ENCODE measurements at places on chromosomes 12 and 14.

DNA sequence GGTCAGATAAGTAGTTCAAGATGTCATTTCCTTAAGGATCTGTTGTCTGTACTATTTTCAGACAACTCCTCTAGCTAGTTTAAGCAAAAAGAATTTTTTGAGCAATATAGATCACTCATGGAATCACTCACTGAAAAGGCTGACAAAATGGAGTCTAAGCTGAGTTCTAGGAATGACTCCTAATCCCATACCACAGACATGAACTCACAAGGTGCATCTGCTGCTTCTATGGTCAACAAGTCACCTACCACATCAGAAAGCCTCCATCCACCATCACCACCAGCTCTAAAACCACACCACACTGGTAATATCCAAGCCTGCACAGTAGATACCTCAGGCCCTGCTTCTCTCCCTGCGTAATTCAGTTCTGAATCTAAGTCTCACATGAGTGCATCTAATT, 33.0 kb downstream of the PWP1 start:
- DNase-seq = no peak

GRCh38 chr12:67355428-67356379, 86.5 kb downstream of the CAND1 start:
- DNase-seq = peak; percentile 10

DNA sequence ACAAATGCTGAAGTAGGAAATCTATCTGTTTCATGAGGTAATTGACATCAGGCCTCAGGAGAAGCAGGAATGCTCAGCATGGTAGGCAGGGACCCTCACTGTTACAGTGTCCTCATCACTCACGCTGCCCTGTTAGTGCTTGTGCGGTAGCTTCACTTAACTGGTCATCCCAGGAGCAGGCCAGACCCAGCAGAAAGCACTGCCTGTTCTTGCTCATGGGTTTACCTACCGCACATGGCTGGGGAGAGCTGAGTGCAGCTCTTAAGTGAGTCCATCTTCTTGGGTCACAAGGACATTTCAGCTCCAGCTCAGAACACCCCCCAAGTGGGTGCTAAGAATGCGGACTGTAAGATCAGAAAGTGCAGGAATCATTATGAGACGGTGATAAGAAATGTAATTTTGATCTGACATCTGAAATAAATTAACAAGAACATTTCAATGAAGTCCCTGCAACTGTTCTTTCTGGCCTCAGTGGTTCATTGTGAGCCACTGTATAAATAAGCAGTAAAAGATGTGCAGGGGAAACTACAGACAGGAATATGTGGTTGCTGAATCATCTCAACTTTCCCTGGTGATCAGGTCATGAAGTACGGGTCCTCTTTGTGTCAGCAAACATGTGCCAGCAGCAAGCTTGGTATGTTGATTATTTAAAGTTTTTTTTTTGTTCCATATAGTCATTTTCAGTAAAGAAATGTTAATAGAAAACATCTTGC, 757.7 kb upstream of the TMEM132C start:
- DNase-seq = no peak

- no peak for DNase-seq
Measured at GRCh38 chr12:40473962-40474361, 218.3 kb upstream of the CNTN1 start.
